ENCODE measurements at places on chromosomes 1 and 21.

DNA sequence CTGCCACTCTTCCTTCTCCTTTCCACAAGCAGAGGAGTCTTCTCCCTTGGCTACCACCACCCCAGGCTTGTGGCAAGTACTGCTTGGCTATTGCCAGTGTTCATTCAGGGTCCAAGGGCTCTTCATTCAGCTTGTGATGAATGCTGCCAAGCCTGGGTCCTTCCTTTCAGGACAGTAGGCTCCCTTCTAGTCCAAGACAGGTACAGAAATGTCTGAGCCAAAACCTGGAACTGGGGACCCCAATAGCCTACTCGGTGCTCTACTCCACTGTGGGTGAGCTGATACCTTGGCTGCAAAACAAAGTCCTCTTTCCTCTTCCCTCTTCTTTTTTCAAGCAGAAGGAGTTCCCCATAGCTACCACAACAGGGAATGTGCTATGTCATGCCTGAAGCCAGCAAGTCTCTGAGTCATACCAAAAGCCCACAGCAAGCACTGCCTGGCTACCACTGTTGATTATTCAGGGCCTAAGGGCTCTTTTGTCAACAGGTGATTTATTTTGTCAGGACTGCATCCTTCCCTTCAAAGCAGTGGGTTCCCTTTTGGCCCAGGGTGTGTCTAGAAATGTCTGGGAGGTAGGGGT, 268.9 kb downstream of the HHAT start:
- no peak for DNase-seq

GRCh38 chr1:220300442-220301121, 28.3 kb upstream of the RAB3GAP2 start:
- DNase-seq = peak; percentile 95

- DNase-seq = no peak
These were observed 20.0 kb upstream of the MFN2 start for GRCh38 chr1:11960276-11960675.

GRCh38 chr1:53556657-53557227, 97.5 kb downstream of the DMRTB1 start:
- no peak for DNase-seq

DNA sequence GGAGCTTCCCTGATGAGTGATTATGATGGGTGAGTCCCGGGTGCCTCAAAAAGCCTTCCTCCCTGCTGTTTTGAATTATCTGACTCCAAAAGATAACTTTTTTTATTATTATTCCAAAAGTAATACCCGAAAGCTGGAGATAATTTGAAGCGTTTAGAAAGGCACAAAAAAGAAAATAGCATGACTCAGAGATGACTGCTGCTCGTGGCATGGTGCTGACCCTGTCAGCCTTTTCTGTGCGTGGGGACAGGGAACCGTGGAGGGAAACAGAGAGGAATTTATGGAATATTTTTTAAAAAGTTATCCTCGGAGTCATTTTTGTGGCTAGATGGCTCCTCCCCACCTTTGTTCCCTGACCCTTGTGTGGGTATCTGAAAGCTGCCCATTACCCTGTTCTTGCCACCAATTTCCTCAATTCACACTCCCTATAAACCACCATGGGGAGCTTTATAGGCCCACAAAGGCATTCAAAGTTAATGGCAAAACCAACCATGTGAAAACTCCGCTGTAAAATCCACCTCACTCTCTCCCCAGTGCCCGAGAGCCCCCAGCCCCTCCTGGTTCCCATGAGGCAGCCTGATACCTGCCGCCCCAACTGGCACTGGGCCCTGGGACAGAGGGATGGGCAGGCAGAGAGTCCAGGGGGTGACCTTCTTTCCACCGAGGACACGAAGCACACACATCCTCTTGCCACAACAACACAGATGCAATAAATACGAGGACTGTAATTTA, 37.5 kb downstream of the IGSF21 start:
- DNase-seq = no peak

GRCh38 chr1:107936498-107937481, 28.2 kb downstream of the VAV3 start:
- peak; percentile 86 for DNase-seq

- no peak for DNase-seq
These were observed 104.4 kb downstream of the NFIA start for GRCh38 chr1:61186753-61187152.

DNA sequence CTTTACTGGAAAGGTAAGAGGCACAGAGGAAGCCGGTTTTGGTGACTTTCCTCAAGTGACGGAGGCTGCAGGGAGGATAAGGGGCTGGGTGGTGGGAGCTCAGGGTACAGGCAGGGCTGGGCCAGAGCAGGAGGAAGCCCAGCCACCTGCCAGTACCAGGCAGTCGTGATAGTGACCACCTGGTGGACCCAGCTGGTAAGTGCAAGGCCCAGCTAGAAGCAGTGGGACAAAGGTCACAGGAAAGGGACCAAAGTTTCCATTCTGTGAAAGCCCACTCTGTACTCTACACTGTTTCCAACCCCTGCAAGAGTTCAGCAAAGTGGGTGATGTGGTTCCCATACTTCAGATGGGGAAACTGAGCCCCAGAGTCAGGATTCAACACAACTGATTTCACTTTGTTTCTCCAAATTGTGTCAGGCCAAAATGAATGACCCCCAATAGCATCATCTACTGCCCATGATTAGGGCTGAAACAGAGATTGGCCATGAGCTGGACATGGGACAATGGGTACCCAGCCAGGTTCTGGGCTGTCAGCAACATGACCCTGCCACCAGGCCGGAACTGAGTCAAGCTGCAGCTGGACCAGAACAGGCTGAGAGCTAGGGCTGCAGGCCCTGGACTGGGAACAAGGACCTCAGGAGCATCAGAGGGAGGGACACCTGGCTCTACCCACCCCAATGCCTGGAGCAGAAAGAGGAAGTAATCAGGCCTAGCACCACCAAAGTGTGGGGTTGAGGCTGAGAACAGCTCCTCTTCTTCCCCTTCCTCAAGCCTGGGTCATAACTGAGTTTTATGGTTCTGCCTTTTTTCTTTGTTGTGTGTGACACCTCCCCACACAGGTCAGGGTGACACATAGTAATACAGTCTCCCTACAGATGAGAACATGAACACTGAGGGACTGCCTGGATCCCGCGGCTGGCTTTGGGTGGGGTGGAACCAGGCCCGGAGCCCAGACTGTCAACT, 50.2 kb downstream of the KCNN3 start:
- no peak for DNase-seq

DNA sequence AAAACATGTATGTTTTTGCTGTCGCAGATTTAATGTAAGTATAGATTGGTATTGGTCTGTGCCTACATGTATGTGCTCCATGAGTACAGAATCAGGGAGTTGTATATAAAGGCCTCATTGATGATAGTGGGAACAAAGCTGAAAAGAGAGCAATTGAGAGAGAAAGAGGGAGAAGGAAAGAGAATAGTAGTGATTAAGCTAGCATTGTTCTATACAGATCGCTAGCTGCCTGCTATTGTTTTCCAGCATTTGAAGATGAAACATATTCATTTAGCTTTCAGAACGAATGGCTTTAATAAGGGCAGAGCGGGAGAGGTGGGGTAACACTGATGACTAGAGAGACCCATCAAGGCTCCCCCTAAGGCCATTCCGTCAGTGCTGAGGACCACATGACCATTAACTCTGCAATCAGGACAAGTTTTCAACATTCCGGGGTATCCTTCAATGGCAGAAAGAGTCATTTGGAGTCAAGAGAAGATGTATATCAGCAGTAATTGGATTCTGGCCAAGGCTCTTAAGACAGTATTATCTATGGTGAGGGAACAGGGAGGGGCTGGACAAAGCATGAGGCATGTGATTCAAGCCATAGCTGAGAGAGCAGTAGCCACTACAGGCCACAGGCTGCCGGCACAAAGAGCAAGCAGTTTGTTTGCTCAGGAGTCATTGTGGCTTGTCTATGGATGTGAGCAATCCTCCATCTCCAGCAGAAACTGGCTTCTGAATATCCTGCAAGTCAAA, 176.5 kb downstream of the PBX1 start:
- no peak for DNase-seq

DNA sequence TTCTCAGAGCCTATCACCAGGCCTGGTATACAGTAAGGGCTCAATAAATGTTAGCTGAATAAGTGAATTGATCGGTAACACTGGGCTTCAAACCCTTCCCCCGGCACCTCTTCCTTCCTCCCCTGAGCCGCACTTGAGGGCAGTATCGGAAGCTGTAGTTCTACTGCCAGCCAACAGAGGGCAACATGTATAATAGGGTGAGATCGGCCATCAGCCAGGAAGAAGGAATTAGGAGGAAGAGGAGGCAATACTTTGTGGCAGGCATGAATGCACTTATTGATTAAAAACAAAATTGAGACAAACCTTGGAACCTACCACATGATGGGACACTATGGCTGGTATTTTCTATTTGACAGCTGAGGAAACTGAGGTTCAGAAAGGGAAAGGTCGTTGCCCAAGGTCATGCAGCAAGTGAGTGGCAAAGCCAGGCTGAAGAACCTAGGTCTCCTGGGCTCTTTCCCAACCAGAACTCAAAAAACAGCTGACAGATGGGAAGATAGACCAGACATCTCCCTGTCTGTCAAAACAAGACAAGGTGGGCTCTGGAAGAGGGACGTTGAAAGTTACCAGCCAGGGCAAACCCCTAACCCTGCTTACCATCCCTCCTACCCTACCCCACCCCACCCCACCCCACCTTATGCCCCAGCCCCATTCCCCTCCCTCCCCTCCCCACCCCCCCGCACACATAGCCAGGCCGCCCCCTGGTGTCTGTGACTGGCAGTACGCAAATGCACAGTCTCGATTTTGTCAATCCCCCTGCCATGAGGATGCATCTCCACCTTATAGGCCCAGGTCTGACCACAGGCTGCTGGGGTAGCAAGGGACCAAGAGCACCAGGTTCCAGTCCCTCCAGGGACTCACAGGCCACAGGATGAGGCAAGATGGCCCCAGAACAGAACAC, 107.3 kb upstream of the RUNX3 start:
- DNase-seq = no peak

DNA sequence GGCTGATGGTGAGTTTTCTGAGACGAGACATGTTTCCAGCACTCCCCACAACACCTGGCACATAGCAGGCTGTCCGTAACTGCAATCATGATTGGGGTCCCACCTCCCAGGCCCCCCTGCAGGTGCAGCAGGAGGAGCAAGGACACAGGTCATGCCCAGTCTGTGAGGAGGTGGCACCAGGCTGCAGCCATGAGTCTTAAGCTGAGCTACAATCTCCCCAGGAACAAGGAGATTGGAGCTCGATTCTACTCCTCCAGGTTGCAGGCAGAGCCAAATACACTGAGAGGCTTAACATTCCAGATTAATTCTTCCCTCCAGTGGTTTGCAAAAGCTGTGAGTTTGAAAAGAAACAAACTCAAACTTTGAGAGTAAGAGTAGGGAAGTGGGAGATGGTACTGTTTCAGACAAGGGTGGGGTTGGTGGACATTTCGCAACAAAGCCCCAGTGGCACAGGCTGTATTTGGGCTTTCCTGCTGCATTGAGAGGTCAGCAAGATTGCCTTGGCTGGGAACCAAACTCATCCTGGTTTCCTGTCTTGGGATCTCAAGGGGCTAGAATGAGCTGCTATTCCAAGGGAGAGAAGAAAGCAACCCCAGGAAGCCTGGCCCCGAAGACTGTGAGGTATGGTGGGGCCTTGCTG, 64.8 kb upstream of the GALNT2 start:
- DNase-seq = no peak

DNA sequence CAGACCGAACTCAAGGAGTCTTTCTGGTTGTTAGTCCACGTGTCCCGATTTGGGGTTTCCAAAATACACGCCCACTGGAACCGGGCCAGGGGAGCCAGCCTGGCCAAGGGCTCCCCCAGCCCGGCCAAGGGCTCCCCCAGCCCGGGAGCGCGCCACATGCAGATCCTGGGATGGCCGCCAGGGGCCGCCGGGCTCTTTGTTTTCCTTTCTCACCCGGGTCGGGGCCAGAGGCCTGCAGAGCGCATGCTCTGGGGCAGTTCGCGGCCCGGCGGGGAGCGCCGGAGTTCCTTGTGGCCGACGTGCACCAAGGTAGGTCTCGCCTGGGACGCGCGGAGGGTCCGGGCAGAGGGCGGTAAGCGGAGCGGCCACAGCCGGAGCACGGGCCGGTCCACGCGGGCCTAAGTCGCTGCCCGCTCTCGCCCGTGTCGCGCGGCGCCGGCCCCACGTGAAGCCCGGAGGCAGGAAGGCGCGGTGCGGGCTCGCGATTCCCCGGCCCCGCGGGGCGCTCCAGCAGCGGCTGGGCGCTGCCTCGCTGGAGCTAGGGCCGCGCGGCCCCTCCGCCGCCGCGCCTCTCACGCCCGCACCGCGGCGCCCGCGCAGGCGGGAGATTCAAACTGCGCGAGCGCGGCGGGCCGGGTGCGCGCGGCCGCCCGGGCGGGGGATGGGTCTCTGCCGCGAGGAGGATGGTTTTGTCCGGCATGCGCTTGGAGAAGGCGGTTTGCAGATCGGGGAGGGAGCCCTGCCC, 12.3 kb downstream of the RCC1 start:
- peak; percentile 86 for DNase-seq

- DNase-seq = no peak
These were observed 20.9 kb upstream of the LRRC47 start for GRCh38 chr1:3817138-3817740.

DNA sequence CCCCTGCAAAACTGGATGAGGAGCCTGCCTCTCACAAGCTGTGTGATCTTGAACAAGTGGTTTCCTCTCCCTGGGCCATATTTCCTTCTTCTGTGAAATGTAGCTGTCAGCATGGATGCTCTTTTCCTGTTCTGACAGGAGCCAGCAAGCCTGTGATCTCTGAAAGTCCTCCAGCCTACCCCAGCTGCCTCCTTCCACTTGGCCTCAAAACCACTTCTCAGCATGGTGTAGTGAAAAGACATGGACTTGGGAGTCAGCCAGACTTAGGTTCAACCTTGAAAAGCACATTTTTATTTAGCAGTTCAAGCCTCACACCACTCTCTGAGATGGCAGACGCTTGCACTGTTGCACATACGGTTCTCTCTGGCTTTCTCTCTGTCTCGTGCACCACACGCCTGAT, 292.9 kb upstream of the DUSP10 start:
- DNase-seq = no peak

- DNase-seq = no peak
These were observed 3.2 kb downstream of the BTF3L4 start for GRCh38 chr1:52059321-52059720.

GRCh38 chr1:209692296-209692695, 12.3 kb upstream of the HSD11B1 start:
- no peak for DNase-seq

GRCh38 chr1:63322944-63323864, 837 bp downstream of the FOXD3 start:
- DNase-seq = no peak

DNA sequence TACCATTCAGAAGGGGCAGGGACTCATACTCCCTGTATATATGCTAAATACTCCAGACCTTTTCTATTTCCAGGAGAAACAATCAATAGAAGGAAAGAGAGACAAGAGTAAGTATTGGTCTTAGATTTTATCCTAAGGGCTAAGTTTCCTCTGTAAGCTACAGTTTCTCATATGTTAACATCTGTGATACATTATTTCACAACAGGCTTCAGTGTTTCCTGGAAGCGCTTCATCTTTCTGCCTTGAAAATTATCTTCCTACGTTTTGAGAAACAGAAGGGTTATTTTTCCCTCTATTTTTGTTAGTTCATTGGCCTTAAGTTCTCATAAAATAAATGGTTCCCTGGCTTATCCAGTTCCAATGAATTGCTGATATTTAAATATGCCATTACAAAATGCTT, 15.6 kb downstream of the FMO1 start:
- no peak for DNase-seq

Measured in lower leg skin (tissue), 4 donors.